Stimulated activated CD8-positive, alpha-beta memory T cell treated with anti-CD3 and anti-CD28 coated beads, Interleukin-15, amount 100 ng/mL, for 4 hours (primary cell): ENCODE measurements at places on chromosomes 6 and 20.

DNA sequence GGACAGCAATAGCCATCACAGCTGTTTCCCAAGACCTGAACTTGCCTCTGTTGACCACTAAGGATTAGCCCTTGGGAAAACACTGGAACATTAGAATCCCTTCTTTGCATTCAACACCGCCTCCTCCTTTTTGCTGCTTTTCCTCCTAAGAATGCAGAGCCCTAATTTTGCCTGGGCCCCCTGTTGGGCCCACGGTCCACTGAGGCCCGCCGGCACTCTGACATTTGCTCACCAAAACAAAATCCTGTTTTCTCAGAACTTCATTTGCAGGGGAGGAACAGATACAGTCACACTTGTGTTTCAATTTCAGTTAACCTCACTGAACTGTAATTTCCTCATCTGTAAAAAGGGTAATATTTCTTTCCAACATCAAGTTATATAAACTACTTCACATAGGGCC lies 116.0 kb upstream of the JARID2 start:
- no peak for DNase-seq

DNA sequence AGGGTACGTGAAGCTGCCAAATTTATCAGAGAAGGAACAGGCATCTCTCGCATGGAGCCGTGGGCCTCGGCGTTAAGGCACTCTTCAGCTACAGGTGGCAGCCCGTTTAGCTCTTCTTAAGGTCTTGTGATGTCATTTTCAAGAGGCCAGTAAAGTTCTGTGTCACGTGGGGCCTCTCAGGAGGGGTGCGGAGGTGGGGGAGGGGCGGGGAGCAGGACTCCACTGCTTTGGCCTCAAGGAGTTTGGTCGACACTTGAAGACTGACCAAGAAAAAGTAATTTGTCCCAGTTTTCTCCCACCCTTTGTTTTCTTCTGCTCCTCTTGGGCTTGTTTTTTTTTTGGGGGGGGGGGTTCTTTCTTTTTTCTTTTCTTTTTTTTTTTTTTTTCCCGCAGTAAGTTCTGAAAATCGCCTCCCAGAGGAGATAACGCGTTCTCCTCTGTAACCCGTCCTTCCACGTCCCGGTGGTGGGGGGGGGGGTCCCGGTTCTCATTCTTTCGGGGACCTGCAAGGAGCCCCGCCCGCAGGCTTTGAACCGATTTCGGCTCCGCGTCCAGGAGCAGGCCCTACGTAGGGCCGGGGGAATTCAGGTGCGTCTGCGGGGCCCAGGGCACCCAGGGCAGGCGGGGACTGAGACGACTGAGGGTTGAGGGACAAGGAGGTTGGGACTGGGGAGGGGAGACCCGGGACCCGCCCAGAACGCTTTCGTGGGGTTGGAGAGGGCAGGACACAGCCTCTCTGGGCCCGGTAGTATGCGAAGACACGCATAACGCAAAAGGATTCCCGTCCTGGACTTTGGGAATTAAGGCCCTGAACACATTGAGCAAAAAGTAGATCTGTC lies 26.0 kb downstream of the GPX6 start:
- DNase-seq, result no peak

GRCh38 chr6:122580737-122581136 lies 29.5 kb upstream of the PKIB start:
- no peak for DNase-seq

- DNase-seq, result no peak
Measured at GRCh38 chr20:46014517-46015396, 6.0 kb downstream of the MMP9 start.
